Cerebellar nuclear complex (tissue), 1 donor: ENCODE measurements at places on chromosomes 7 and 10.
A peak's percentile ranks its signal among the peaks of the same experiment; 100 is the strongest.

- peak; percentile 55 for DNase-seq
Measured at GRCh38 chr10:69835875-69836730, 34.4 kb downstream of the COL13A1 start.

GRCh38 chr10:128286141-128286761 lies 160.0 kb upstream of the MKI67 start:
- DNase-seq: no peak

DNA sequence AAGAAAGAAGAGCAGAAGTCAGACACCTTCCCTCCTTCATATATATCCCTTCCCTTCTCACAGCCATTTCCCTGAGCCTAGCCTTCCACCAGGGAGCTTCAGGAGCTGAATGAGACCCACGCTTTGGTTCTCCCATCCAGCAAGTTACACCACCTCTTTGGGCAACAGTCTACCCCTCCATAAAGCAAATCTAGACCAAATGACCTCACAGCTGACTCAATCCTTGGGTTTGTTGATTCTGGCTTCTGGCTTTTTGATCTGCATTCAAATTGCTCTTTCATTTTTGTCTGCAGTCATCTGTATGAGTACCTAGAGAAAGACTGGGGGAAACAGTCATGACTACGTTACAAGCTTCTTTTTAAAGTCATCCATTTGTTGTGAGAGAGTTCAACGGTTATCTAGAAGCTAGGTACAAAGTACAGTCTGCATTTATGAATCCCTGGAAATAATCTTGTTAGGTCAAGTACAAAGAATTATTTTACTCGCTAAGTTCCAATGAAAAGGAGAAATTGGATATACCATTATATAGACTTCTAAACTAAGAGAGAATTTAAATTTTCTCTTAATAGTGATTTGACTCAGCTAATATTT lies 86.3 kb downstream of the RAB11FIP2 start:
- DNase-seq: no peak

GRCh38 chr10:101827919-101828600 lies 9.8 kb upstream of the OGA start:
- DNase-seq: no peak

- no peak for DNase-seq
Measured at GRCh38 chr10:43453266-43453831, 16.4 kb downstream of the ZNF487 start.
